ENCODE measurements at places on chromosomes 13 and 19.

DNA sequence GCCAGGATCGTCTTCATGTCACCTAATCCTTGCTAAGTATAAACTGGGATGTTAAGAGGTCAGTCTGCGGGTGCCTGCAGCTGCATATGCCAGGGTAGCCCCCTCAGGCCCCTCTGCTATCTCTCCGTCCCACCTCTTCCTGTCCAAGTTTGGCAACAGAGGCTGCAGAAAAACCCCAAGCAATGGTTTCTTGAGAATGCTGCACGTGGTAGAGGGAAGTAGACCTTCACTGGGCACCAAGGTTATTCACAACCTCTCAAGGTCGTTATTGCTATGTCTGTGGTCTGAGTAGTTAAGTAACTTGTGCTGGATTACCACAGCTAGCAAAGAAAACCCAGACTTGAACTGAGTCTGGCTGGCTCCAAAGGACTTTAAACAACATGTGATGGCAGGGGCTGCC lies 77.9 kb upstream of the XPO4 start:
- no peak for DNase-seq

DNA sequence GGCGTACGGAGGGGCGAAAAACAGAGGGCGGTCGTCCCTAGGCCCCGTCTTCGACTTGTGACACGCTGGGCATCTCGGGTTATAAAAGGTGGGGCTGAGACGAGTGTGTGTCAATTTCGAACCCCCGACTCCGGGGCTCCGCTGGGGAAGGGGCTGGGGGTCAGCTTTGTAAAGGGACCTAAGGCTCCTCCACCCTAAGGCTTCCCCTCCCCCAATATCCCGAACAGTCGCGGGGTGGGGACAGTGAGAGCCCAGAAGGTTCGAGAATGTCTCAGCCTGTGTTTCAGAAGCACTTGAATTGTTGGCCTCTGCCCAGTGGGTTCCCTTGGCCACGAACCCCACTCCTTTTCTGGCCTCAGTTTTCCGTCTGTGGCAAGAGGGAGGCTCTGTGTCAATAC lies 450 bp downstream of the SELENOW start:
- peak; percentile 81 for DNase-seq

- no peak for DNase-seq
These were observed 1.4 kb downstream of the LRFN1 start for GRCh38 chr19:39319098-39319891.

GRCh38 chr13:43269037-43269481 lies 245.7 kb downstream of the DNAJC15 start:
- DNase-seq: no peak

GRCh38 chr19:13437919-13438618 lies 68.2 kb downstream of the CACNA1A start:
- DNase-seq: no peak

Data from tibial artery (tissue), 4 donors.